ENCODE measurements at places on chromosomes 13 and 19. TPM values are rescaled to one million over a fixed set of nuclear protein-coding genes. Genes with fewer than 3 reads are reported as not detected.

- peak; percentile 2 for DNase-seq
- H3K4me3 ChIP-seq: no peak overlapping the region
- no peak overlapping the region for H3K27ac ChIP-seq
- peaks cover 5% of the 10 kb centered on the region for H3K4me1 ChIP-seq
Observed at GRCh38 chr13:90806892-90807291, 540.6 kb upstream of the MIR17HG start.

GRCh38 chr19:58429745-58430144 lies 10.2 kb downstream of the ZNF132 start:
- no peak overlapping the region for H3K27ac ChIP-seq
- no peak overlapping the region for H3K4me3 ChIP-seq
- no peak for DNase-seq
- no peaks in the 10 kb centered on the region for H3K27me3 ChIP-seq
- H3K4me1 ChIP-seq: no peaks in the 10 kb centered on the region
- no peaks in the 10 kb centered on the region for H3K36me3 ChIP-seq

GRCh38 chr13:103130681-103131210 lies 64.5 kb upstream of the SLC10A2 start:
- no peak overlapping the region for H3K27ac ChIP-seq
- H3K36me3 ChIP-seq: no peaks in the 10 kb centered on the region
- no peaks in the 10 kb centered on the region for H3K4me1 ChIP-seq
- H3K4me3 ChIP-seq: no peak overlapping the region

DNA sequence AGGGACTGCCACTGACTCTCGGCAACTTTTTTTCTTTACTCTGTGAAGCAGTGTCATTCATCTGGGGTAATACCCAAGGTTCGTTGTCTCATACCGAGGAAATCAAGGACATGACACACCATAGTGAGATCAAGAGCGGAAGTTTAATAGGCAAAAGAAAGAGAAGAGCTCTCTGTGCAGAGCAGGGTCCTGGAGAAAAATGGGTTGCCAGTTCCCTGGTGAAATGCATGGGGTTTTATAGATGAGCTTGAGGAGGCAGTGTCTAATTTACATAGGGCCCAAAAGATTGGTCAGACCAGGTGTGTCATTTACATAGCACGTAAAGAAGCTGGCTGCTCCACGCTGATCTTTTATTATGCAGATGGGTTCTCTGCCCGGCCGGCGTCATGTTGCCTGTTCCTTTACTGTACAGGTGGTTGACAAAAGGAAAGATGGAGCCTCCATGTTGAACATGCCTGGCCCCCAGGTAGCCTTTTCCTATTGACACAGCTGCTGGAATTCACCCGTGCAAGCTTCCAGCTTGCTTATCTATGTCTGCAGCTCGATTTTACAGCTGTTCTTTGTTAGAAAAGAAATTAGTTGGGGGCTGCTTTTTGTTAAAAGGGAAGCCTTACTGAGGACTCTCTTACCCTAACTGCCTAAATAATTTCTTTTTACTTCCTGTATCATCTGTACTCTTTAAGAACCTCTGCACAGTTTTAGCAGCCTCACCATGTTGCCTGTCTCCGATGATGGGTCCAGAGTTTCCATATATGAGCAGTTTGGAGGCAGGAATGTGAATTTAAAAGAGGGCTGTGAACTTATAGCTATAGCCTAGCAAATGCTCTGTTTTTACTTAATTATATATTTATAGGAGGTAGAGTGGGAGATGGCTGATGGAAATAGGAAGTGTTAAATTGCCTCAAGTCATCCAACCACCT lies 98.0 kb upstream of the DIAPH3 start:
- no peak overlapping the region for H3K4me3 ChIP-seq
- no peak overlapping the region for H3K27ac ChIP-seq

DNA sequence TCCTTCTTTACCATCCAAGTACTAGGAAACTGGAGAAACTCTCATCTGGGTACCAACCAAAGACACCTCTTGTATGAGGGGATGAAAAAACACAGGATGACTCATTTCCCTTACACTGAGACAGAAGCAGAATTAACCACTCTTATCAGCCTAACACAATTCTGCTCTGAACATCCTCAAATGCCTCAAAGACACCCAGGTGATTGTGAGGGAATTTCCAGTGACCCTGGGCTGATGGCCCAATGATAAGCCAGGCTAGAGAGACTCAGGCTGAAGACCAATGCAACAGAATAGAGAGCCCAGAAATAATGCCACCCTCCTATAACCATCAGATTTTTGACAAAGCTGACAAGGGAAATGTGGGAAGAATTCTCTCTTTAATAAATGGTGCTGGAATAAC lies 7.0 kb downstream of the ZNF737 start:
- H3K4me1 ChIP-seq: no peaks in the 10 kb centered on the region
- DNase-seq: no peak
- no peaks in the 10 kb centered on the region for H3K27me3 ChIP-seq
- H3K27ac ChIP-seq: no peak overlapping the region
- H3K36me3 ChIP-seq: peaks cover 27% of the 10 kb centered on the region

DNA sequence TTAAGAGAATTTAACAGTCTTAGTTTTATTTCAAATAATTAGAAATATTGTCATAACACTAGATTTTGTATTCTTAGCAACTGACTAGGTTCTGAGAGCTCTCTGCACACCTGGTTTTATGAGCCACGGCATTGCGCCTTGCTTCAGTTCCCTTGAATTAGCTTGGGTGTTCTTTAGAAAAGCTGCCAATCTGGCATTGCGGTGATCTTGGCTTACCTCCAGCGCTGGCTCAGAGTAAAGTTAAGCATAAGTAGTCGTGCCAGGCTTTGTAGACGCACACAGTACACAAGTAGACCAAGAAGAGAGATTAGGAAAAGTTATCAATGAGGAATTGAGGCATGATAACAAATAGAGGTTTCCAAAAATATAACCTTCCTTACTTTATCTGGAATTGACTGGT lies 45.7 kb downstream of the TPP2 start:
- H3K4me3 ChIP-seq: no peak overlapping the region
- no peak for DNase-seq
- peaks cover 15% of the 10 kb centered on the region for H3K36me3 ChIP-seq
- no peak overlapping the region for H3K27ac ChIP-seq
- no peaks in the 10 kb centered on the region for H3K27me3 ChIP-seq

GRCh38 chr13:97758317-97758716 lies 195.2 kb upstream of the IPO5 start:
- H3K4me3 ChIP-seq: no peak overlapping the region
- H3K36me3 ChIP-seq: no peaks in the 10 kb centered on the region
- DNase-seq: no peak
- no peaks in the 10 kb centered on the region for H3K27me3 ChIP-seq
- H3K27ac ChIP-seq: no peak overlapping the region

- H3K4me1 ChIP-seq: no peaks in the 10 kb centered on the region
- no peak overlapping the region for H3K27ac ChIP-seq
- peaks cover 20% of the 10 kb centered on the region for H3K36me3 ChIP-seq
- peak; percentile 5 for DNase-seq
- H3K4me3 ChIP-seq: peak overlapping the region; percentile 99
- H3K27me3 ChIP-seq: peaks cover 6% of the 10 kb centered on the region
Observed at GRCh38 chr19:52297601-52298364, 814 bp downstream of the ZNF480 start.

- no peak for DNase-seq
- H3K4me3 ChIP-seq: no peak overlapping the region
- no peaks in the 10 kb centered on the region for H3K4me1 ChIP-seq
- no peak overlapping the region for H3K27ac ChIP-seq
Observed at GRCh38 chr13:72168126-72168855, 301.3 kb upstream of the DACH1 start.

DNA sequence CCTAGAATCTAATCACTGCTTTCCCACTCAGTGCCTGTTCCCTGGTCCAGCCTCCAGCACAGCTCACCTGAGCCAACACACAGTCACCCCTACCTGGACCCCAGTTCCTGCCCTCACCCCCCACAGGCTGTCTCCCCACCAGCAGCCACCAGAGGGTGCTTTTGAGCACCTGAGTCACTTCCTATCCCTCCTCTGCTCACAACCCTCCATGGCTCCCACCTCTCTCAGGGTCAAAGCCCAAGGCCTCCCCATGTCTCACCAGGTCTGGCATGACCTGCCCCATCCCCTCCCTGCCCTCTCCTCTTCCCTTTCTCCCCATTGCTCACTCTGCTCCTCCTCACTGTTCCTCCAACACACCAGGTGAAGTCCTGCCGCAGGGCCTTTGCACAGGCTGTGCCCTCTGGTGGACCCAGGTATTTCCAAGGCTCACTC lies 7.1 kb upstream of the DPP9 start:
- no peak overlapping the region for H3K27ac ChIP-seq
- DNase-seq: no peak
- H3K4me1 ChIP-seq: peaks cover 4% of the 10 kb centered on the region
- no peaks in the 10 kb centered on the region for H3K27me3 ChIP-seq

DNA sequence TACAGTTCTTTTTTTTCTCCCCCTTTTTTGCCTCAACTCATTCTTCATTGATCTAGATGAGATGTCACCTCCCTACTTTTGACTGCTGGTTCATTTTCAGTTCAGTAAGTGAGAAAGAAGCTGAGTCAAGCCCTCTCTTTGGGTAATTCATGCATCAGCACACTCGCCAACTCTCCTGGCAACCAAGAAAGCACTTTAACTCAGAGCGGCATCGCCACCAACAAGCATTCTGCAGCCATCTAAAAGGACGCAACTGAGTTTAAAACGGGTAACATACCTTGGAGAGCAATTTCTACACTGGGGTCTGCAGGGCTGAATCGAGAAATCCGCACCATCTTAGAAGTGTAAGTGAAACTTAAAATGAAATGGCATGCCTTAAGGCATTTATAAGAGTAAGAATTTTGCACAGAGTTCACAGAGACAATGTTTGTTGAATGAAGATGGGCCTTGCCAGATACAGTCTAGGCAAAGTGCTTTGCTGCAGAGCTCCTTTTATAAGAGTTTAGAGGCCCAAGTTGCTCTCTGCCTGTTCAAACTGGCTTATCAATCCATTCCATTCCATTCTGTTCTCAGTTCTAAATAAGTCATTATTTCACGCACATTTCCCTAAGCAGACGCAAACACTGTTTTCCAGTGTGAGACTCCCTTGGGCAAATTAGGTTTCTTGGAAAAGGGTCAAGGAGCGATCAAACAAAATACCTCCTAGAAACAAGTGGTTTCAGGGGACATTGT lies 338.0 kb downstream of the ENOX1 start:
- H3K27me3 ChIP-seq: no peaks in the 10 kb centered on the region
- H3K36me3 ChIP-seq: no peaks in the 10 kb centered on the region
- no peak for DNase-seq

- H3K4me1 ChIP-seq: no peaks in the 10 kb centered on the region
- H3K27ac ChIP-seq: no peak overlapping the region
- no peak overlapping the region for H3K4me3 ChIP-seq
- no peak for DNase-seq
Observed at GRCh38 chr19:5644037-5644436, 21.2 kb downstream of the SAFB start.

DNA sequence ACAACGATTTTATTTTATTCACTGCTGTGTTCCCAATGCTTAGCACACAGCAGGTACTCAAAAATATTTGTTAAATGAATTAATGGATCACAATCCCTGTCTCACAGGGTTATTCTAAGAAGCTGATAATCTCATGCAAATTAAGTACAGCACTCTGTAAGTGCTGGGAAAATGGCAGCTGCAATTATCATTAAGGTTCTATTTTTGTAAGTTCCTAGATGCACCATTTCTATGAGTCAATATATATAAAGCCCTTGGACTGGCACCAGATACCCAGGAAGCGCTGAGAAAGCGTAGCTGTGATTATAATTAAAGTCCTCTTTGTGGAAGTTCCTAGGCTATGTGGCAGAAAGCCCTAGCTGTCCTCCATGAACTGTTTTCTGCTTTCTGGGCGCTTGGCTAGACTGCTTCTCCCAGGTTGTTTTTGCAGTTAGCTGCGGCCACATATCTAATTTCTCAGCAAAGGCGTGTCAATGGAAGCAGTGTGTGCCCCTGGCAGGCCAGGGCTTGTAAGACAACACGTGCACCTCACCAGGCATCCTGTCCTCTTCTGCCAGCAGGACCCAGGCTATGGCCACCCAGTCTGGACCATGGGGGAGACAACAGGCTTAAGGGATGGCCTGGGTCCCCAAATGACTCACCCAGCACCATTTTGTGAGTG lies 5.2 kb upstream of the SRRM5 start:
- H3K4me3 ChIP-seq: no peak overlapping the region
- no peaks in the 10 kb centered on the region for H3K4me1 ChIP-seq
- no peaks in the 10 kb centered on the region for H3K27me3 ChIP-seq
- no peak for DNase-seq

GRCh38 chr13:24264976-24265375 lies 44.4 kb upstream of the C1QTNF9 start:
- H3K27me3 ChIP-seq: no peaks in the 10 kb centered on the region
- H3K4me3 ChIP-seq: no peak overlapping the region
- DNase-seq: no peak
- H3K27ac ChIP-seq: no peak overlapping the region

DNA sequence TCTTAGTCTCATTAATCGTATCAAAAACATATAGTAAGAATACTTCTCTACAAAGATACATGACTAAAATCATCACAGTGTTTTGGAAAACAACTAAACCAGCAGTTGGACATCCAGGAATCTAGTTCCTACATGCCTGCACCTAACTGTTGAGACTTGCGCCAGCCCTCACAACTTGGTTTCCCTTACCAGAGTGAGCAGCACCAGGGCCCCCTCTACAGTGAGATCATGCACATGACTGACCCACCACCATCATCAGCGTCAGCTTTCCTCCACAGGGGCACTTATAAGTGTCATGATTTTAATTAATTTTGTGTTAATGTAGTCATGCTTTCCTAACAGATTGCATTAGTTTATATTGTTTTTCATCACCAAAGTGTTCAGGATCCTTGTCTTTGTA lies 1322.0 kb downstream of the EFNB2 start:
- no peak overlapping the region for H3K27ac ChIP-seq
- no peaks in the 10 kb centered on the region for H3K4me1 ChIP-seq
- no peak overlapping the region for H3K4me3 ChIP-seq
- DNase-seq: peak; percentile 13

GRCh38 chr13:44404261-44405132 lies 30.9 kb downstream of the SERP2 start:
- H3K4me1 ChIP-seq: peaks cover 42% of the 10 kb centered on the region
- DNase-seq: peak; percentile 40
- H3K27ac ChIP-seq: peak overlapping the region; percentile 32
- no peaks in the 10 kb centered on the region for H3K36me3 ChIP-seq

- peaks cover 13% of the 10 kb centered on the region for H3K36me3 ChIP-seq
- H3K27me3 ChIP-seq: peaks cover 58% of the 10 kb centered on the region
- H3K4me1 ChIP-seq: peaks cover 20% of the 10 kb centered on the region
- no peak overlapping the region for H3K4me3 ChIP-seq
- DNase-seq: no peak
- H3K27ac ChIP-seq: no peak overlapping the region
Observed at GRCh38 chr13:91346062-91346461, 1.4 kb upstream of the MIR17HG start.

GRCh38 chr19:8305798-8306197 lies 2.4 kb downstream of the CD320 start:
- no peak overlapping the region for H3K27ac ChIP-seq
- no peak for DNase-seq

- no peak overlapping the region for H3K4me3 ChIP-seq
- no peaks in the 10 kb centered on the region for H3K36me3 ChIP-seq
- no peaks in the 10 kb centered on the region for H3K4me1 ChIP-seq
- H3K27me3 ChIP-seq: no peaks in the 10 kb centered on the region
Observed at GRCh38 chr13:58452123-58452623, 820.6 kb downstream of the PCDH17 start.

IRGC gene
- total RNA-seq: not detected

TMEM86B gene
- 3.3 TPM for total RNA-seq

ACP7 gene
- total RNA-seq: 0.22 TPM

FBXO17 gene
- 8.3 TPM for total RNA-seq
